ENCODE measurements at places on chromosomes 3 and 15.
A peak's percentile ranks its signal among the peaks of the same experiment; 100 is the strongest.

- no peak for DNase-seq
Observed at GRCh38 chr3:125479091-125479490, 40.9 kb downstream of the SNX4 start.

DNA sequence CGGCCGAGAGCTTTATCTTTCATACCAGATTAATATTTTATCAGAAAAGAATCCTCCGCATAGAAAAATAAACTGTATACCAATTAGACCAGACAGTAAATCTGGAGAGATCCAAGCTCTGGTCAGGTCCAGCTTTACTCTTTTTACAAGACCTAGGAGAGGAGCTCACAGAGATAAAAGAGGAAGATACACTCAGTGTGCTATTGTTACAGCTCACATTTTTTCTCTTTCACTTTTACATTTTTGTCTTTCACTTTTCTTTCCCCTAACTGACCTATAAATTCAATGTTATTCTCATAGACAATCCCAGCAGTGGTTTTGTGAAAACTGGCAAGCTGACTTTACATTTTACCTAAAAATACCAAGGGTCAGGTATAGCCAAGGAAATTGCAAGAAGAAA is 55.8 kb downstream of the GUCA1C start:
- no peak for DNase-seq

DNA sequence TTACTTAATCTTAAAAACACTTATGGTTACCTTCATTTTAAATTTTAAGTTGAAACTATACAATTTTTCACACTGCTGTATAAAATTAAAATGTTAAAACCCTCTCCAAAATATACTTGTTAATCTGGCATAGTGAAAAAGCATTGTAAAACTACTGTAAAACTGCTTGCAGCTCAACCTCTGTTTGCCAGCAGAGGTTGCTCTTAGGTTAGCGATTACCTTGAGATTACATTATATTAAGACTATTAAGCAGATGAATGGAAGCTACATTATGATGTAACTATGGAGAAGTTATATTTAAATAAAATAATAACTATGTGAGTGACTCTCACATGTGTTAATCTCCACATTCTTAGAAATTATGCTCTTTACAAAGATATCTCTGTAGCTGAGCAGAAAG is 143.6 kb upstream of the SLITRK3 start:
- DNase-seq: peak; percentile 35

DNA sequence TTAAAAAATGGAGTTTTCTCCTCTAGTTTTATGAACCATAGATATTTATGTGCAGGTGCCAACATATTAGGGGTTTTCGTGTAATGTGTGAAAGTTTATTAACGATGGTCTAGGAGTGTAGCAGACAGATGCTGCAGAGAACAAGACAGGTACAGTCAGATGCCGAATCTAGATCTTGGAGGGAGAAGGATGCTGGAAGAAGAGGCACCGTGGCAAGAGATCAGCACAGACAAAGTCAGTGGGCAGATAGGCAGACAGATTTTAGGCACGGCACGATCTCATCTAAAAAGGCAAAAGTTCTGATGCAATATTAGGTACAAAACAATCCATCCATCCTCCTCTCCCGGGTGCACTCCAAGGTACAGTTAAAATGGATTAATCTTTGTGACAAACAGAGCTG is 161.6 kb downstream of the TIGIT start:
- no peak for DNase-seq

- DNase-seq: no peak
Observed at GRCh38 chr15:35312344-35312743, 227.2 kb upstream of the NANOGP8 start.

DNA sequence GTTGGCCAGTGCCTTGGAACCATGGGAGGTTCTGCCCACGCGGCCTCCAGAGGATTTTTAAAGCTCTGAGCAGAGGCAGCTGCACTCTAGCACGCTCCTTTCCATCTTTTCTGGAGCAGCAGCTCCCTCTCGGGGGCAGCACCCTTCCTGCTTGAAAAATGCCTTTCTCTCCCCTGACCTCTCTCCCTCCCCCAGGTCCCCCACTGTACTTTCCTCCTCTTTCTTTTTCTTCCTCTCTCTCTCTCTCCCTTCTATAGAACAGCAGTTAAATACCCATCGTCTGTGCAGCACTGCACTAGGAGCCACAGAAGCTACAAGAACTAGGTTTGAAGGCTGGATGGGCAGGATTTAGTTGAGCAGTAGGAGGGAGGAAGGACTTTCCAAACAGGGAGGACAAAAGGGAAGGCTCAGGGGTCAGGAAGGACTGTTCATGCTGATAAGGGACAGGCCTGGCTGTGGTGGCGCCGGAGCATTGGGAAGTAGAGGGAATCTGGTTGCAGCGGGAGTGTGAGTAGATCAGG is 4.4 kb downstream of the ALPK3 start:
- no peak for DNase-seq

- no peak for DNase-seq
Observed at GRCh38 chr15:99343881-99344551, 92.7 kb downstream of the LRRC28 start.

DNA sequence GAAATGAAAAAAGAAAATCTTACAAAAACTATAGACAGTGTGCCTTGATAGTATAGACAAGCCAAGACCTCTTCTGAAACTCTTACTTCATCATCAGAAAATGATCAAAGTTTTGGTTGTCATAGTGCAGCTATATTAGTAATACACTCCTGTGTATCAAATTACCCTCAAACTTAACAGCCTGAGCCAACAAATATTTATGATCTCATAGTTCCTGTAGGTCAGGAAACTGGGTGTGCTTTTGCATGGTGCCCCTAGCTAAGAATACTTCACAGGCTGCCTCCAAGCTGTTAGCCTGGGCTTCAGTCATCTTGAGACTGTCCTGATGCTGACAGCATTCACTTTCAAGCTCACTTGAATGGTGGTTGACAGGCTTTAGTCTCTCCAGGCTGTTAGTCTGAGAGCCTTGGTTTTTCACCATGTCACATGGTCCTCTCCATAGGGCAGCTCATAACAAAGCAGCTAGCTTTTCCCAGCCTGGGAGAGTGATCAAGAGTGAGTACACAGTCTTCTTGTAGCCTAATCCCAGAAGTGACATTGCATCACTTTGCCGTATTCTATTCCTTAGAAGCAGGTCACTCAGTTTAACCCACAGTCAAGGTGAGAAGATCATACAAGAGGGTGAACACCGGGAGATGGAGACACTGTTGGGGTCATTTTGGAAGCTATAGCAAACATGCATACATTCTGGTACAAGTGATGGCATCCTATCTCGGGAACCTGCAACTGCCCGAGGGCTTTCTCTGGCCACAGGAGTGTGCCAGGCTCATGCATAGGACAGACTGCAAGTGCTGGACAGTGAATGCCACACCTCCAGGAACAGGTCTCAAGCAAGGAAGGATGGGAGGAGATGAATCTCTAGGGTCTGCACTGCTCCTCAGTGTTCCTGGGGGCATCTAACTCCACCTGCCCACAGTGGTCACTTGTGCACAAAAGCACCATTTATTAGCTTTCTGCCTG is 173.4 kb upstream of the CADPS start:
- peak; percentile 9 for DNase-seq

DNA sequence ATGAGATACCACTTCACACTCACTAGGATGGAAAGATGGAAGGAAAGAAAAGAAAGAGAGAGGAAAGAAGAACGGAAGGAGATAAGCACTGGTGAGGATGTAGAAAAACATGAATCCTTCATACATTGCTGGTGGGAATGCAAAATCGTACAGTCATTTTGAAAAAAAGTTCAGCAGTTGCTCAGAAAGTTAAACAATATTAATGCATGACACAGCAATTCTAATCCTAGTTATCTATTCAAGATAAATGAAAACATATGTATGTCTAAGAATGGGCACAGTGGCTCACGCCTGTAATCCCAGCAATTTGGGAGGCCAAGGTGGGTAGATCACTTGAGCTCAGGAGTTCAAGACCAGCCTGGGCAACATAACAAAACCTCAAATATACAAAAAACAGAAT is 59.1 kb downstream of the SENP7 start:
- no peak for DNase-seq

DNA sequence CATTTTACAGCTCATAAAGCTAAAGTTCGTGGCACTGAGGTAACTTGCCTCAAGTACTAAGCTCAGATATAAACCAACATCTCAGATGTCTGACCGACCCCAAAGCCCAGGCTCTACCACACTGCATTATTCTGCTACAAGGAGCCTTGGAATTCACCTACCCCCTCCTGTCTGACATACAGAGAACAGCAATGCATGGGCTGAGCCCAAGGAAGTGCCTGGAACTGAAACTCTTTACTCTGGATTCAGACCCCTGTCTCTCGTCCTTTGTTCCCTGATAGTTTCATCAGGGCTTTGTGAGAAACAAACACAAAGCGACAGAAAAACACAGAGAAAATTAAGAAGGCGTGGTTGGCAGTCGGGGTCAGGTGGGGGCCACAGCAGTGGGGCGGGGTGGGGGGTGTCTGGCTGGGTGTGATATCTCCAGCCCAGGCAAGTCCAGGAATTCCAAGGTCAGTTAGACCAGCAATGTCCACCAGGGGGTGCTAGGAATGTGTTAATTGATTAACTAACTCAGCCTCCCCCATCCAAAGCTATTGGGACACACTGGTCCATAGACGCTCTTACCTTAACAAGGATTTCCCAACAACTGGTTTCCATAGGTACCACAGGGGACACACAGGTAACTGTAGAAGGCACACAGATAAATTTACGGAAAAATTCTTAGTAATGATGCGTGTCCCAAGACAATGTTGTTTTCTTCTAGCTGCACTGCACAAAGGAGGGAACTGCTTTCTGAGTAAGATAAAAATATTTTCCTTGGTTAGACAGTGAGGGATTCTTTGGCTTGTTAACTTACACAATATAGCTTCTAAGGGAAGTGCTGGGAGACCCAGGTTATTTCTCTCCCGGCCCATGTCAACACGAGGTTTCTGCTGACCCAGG is 18.8 kb upstream of the SSUH2 start:
- DNase-seq: peak; percentile 68

GRCh38 chr15:82944821-82945220 is 7.7 kb downstream of the HOMER2 start:
- DNase-seq: peak; percentile 39

- peak; percentile 26 for DNase-seq
Observed at GRCh38 chr3:137110392-137110996, 152.7 kb downstream of the IL20RB start.

- DNase-seq: no peak
Observed at GRCh38 chr3:171186383-171186782, 159.9 kb upstream of the SLC2A2 start.

DNA sequence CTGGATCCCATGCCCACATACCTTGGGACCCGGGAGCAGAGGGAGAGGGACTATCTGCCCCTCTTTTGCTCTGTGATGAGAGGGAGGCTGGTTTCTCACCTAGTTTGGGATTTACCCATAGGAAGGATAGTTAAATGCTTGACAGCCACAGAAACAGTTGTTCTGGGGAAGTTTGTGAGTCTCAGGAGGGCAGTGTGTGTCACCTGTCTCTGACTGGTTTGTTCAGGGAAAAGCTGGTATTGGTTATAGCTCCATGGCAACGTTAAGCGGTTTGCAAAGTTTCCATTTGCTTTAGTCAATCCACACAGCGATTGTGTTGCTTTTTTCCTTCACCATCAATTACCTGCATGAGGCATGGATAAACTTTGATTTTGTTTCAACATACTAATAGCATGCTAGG is 3.7 kb upstream of the TMED3 start:
- no peak for DNase-seq

DNA sequence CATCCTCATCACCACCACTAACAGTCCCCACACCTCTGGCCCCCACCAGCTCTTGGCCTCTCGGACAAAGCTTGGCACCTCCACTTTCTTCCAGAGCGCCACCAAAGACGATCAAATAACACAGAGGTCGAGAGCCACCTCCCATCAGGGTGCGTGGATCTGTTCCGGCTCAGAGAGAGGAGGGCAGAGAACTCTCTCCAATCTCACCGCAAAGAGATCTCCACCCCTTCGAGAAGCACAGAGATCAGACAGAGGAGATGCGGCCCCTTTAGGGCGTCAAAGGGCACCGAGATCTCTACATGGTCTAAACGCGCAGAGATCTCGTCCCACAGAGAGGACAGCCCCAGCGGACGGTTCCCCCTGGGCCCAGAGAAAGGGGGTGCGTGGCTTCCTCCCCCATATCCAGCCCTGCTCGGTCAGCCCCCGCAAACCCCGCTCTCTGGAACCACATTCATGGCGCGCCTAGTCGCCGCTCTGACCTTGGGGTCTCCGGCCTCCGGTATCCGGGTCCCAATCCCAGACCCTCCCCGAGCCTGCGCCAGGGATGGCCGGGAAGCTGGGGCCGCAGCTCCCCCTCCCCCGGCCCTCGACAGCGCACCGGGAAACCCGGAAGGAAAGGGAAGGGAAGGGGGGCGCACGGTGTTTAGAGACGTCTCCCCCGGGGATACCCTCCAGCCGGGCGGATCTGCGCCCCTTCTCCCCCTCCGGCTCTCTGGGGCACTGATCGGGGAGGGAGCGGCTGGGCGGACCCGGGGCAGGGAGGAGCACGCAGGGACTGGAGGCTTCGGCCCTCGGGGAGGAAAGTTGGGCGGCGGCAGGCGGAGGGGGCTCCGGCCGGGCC is 608 bp downstream of the SCN5A start:
- no peak for DNase-seq

GRCh38 chr15:90903733-90904536 is 833 bp downstream of the MAN2A2 start:
- no peak for DNase-seq

DNA sequence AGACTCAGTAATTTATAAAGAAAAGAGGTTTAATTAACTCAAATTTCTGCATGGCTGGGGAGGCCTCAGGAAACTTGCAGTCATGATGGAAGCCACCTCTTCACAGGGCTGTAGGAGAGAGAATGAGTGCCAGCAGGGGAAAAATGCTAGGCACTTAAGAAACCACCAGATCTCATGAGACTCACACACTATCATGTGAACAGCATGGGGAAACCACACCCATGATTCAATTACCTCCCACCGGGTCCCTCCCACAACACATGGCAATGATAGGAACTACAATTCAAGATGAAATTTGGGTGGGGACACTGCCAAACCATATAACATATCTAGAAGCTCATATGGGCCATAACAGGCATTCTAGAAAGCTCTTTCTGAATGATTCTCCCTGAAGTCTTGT is 190.3 kb downstream of the WNT5A start:
- no peak for DNase-seq

DNA sequence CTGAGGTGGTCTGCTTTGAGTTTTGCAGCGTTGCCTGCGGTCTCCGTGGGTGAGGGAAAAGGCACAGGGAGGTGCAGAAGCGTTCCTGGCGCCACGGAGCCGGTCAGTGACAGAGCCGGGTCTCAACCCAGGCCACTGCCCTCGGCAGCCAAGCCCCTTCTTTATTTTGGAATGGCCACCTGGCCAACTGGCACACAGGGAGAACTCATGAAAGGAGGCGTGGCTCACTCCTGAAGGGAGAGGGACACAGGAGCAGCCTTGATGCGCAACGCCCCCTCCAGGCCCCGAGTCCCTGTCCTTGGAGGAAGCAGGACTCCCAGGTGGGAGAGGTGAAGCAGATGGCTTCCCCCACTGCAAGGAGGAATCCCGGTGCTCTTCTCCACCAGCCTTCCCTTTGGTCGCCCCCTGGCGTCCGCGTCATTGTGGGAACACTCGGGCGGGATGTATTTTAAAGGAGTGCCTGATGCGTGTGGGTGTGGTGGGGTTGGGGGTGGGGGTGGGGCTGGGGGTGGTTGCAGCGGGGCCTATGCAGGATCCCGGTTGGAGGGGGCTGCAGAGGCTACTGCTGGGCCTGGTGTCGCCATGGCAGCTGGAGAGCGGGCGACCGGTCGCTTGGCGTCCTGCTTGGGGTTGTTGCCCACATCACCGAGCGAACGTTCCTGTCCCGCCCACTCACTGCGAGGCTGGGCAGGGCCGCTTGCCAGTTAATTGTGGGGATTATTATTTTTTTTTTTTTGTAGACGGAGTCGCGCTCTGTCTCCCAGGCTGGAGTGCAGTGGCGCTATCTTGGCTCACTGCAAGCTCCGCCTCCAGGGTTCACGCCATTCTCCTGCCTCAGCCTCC is 32.6 kb downstream of the APBA2 start:
- DNase-seq: no peak
